ENCODE measurements at places on chromosomes 3 and 15.

- peak; percentile 18 for DNase-seq
Measured at GRCh38 chr15:88440021-88440420, 27.2 kb downstream of the MRPL46 start.

GRCh38 chr3:141392897-141393734 is 24.8 kb downstream of the ZBTB38 start:
- no peak for DNase-seq

GRCh38 chr3:172814738-172815137 is 64.2 kb downstream of the ECT2 start:
- peak; percentile 51 for DNase-seq

- DNase-seq = peak; percentile 63
Measured at GRCh38 chr15:56496635-56497034, 31.7 kb upstream of the MNS1 start.

- DNase-seq = no peak
Measured at GRCh38 chr3:123431658-123432324, 17.1 kb downstream of the ADCY5 start.

- DNase-seq = no peak
Measured at GRCh38 chr15:48634893-48635292, 10.6 kb downstream of the FBN1 start.

DNA sequence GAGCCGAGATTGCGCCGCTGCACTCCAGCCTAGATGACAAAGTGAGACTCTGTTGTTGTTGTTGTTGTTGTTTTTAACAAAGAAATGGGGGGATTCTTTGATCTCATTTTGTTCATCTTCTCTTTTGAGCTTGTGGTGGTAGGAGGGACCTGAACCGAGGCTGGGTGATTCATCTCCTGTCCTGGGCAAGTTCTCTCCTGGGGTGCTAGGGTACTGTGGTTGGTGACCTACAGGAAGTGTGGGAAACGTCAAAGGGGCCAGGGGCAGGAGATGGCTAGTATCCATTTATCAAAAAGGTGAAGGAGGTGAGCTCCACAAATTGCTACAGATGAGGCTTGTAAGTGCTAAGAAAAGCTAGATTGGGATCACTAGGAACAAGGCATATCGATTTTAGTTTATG is 14.3 kb downstream of the PPCDC start:
- DNase-seq = no peak

DNA sequence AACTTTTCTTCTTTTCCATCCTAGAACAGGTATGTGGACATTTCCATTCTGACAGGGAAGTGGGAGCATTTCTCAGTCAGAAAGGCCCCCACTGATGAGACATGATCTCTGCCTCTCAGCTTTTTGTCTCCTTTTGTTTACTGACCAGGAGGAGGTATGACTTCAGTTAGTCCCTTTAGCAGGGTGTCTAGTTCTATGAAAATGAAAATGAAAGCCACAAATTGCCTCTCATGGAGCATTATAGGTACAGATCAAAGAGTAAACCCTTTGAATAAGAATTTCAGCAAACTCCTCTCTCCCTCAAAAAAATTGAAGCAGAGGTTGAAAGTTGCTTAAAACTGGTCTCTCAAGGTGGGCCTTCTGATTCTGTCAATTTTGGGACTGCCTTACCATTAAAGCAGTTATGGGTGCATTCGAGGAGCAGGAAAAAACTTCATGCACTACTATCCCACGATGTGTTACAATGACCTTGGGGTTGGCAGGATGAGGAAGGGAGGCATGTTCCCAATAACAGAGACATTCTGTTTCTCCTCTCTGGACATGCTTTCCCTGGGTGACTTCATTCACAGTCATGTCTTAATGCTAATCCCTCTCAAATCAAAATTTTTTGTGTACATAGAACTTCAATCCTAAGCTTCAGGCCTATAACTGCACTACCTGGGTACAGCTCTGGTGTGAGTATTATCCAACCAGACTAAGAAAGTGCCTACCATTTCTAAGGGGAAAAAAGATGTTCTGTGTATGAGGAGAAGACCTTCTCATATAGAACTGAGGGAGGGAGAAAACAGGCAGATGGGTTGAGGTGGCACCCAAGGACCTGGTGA is 50.6 kb upstream of the TBC1D23 start:
- DNase-seq = no peak

DNA sequence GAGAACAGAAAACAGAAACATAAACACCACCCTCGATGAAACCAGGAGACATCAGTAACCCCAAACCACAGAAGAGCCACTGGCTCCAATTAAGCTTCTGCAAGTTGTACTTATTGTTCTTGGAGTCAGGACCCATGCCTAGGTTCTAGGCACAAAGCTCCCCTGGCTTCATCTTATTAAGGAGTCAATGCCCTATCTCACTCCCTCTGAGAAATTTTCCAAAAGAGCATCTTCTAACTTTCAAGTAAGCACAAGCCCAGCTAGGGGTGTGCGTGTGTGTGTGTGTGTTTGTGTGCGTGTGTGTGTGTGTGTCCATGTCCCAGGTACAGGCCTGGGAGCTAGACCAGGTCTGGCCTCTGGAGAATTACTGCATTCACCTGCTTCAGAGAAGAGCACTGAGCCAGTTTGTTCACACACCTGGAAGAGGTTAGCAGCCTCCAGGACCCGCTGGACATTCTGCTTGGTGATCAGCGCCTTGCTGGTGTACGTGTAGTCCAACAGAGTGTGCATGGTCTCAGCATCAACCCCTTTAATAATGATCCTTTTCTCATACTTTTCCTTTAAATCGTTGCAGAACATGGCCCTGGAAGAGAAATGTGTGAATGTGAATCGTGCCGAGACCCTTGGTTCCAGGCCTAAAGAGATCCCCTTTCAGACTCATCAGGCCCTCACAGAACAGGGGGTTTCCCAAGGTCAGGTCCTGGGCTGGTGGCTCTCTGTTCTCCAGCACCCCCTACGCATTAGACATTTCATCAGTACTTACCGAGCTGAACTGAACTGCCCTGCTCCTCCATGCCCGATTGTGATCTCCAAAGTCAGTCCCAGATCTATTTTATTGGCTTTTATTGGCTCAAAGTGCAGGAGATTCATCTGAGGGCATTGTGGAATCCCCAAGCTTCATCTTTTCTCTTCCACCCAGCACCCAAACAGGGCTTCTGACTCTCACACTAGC is 27.8 kb downstream of the KLHL6 start:
- peak; percentile 74 for DNase-seq

- no peak for DNase-seq
Measured at GRCh38 chr3:49869525-49870126, at the start of gene CAMKV. Gene CAMKV, minus strand, starts transcription at chr3:49869906. Its CDS starts 7,518 bp downstream, at chr3:49862388.

DNA sequence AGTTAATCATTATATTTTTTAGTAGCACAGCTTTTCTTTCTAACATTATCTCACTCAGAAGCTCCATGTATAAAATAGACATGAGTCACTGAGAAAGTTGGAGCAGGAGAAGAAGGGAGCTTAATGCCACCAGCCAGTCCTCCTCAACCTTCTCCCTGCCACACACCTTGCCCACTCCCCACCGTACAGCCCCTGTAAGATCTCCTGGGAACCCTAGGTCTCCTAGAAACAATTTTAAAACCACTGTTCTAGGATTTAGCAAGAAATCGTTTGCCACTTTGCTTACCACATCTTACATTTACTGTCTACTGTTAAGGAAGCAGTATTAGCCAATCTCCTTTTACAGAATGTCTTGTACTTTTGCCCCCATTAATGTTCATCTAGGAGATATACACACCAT is 170.1 kb upstream of the SNTN start:
- DNase-seq = no peak

DNA sequence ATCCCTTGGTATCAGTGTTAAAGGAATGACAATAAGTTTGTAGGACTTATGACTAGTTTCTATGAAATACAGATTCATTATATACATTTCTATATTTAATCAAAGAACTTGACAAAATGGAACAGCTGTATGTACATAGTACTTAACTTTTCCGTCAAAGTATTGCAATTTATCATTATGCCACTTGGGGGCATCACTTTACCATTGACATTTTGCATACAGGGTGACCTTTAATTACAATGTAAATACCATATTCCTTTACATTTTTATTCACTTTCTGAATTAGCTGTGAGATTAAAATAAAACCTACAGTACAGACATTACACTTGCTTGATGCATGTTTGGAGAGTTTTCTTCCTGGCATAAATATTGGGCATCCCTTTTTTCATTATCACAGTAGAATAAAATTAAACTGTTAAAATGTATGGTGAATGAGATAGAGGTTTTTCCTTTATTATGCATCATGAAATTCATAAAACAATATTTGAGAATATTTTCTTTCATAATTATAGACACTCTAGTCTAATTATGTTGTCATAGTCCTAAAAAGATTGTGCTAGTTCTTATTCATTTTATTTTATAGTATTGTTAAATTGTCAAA is 6.9 kb downstream of the NEK11 start:
- peak; percentile 54 for DNase-seq

DNA sequence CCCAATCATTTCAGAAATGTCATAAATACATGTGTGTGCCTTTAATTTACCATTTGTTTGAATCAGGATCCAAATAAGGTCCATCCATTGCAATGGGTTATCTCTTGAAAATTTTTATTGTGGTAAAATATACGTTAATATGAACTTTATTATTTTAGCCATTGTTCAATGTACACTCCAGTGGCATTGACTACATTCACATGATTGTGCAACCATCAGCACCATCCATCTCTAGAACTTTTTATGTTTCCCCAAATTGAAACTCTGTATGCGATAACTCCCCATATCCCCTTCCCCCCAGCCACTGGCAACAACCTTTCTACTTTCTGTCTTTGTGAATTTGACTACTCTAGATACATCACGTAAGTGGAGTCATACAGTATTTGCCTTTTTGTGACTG is 12.0 kb downstream of the CRTAP start:
- DNase-seq = no peak

- peak; percentile 18 for DNase-seq
Measured at GRCh38 chr3:30181581-30181980, 424.8 kb upstream of the TGFBR2 start.

DNA sequence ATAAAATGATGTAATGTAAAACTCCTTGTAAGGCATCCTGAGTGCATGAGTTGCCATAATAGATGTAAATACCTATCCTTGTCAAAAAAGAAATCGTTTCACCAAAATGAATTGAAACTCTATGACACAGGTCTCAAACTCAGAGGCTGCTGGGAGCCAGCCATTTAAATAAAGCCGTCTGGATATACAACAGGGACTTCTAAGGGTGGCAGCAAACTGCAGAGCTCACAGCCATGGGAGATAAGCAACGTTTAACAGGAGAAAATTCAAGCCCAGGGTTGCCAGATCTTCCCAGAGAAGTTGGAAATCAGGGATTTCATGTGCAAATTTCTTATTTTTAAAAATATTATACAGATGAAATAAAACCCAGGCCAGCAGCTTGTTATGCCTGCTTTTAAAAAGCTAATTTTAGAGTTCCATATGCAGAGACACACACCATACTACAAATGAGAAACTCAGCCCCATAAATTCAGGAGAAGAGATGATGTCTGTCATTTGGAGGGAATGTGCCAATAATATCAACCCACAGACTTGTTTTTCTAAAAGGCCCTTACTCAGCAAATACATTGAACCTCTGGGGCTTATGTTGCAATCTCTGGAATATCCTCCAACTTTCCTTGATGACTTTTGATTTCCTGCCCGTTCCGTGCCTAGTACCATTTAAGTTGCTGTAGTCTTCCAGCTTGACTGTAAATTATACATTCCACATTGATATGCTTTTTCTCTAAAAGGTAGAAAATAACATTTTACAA is 75.6 kb downstream of the AQP9 start:
- DNase-seq = peak; percentile 28

DNA sequence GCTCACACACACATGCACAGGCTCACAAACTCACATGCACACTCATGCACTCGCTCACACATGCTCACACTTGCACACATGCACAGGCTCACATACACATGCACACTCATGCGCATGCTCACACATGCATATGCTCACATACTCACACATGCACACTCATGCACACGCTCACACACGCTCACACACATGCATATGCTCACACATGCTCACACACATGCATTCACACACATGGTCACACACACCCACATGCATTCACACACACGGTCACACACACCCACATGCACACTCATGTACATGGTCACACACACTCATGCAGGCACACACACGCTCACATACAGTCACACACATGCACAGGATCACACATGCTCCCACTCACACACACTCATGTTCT is 132.8 kb upstream of the SMAD3 start:
- DNase-seq = no peak

- no peak for DNase-seq
Measured at GRCh38 chr3:13018043-13018451, 55.2 kb downstream of the IQSEC1 start.

Data from inflammatory macrophage treated with lipopolysaccharide for 4 hours (primary cell).